Pons (tissue), 1 donor: ENCODE measurements at places on chromosomes 7 and 10.

GRCh38 chr10:109403551-109403950 lies 519.8 kb downstream of the XPNPEP1 start:
- DNase-seq, result no peak

DNA sequence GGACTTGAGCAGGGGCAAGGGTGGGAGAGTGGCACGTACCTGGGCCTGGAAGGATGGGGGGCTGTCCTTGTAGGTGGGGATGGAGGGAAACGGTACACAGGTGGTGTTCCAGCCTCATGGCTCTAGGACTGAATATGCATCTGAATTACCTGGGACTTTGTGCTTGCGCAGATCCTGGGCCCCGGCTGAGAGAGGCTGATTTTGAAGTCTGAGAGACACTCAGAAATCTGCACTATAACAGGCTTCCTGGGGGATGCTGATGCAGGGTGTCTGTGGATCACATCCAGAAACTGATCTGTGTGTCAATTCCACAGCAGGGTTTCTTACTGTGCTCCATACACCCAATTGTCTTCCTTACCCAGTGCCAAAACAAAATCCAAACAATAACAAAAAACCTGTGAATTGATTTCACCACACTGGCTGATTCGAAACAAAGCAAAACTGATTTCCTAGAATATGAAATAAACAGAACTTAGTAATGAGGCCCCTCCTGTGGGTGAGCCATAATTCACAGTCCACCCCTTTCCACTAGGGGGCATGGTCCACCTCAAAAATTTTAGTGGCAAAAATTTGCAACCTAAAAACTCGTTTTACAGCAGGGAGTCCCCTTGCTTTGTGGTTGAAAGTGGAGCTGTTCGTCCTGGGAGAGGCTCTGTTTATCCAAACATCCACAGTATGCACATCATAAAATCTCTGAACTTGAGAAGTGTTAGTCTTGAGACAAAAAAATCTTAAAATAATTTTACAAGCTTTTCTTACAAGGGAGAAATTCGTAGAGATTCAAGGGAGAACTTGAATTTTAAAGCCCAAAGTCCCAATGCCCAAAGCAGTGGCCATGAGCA lies 32.0 kb upstream of the PLEKHA1 start:
- peak; percentile 90 for DNase-seq

GRCh38 chr7:85392326-85392725 lies 205.5 kb upstream of the SEMA3D start:
- DNase-seq, result no peak

DNA sequence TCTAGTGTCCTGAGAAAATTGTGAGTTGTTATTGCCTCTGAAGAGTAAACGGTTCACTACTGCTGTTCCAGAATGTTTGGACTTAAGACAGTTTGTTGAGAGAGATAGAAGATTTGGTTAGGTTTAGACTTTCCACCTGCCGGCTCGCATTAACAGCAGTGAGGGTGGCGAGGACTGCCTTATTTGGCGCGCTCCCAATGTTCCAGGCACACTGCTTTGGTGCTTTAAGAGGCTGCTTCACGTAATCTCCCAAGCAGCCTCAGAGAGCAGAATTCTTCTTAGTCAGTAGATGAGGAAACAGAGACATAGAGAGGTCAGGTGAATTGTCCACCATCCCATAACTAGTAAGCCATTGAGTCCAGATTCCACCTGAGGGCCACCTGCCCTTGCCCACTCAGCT lies 41.1 kb downstream of the GLRX3 start:
- DNase-seq, result no peak

GRCh38 chr7:40095695-40096327 lies 38.6 kb downstream of the MPLKIP start:
- no peak for DNase-seq

GRCh38 chr7:2639181-2639681 lies 7.4 kb downstream of the TTYH3 start:
- peak; percentile 37 for DNase-seq

GRCh38 chr10:91162050-91162494 lies 58.4 kb upstream of the PCGF5 start:
- peak; percentile 50 for DNase-seq

DNA sequence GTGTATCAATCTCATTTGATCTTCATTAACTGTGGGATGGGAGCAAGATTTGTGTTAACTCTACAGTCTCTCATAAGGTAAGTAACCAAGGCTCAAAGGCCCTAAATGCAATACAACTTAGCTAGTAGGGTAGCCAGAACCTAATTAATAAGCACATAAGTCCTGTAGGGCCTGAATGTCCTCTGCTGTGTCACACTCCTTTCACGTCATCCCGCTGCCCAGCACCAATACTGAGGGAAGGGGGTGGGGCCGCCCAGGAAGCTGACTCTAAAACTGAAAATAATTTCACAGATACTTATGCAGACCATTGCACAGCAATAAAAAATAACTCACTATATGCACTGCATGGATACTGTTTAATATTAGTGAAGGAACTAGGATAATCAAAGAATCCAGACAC lies 13.7 kb downstream of the CCDC6 start:
- DNase-seq, result no peak

- peak; percentile 46 for DNase-seq
Observed at GRCh38 chr7:94276795-94277194, 117.9 kb upstream of the COL1A2 start.

- DNase-seq, result no peak
Observed at GRCh38 chr7:85052056-85052737, 134.7 kb downstream of the SEMA3D start.

DNA sequence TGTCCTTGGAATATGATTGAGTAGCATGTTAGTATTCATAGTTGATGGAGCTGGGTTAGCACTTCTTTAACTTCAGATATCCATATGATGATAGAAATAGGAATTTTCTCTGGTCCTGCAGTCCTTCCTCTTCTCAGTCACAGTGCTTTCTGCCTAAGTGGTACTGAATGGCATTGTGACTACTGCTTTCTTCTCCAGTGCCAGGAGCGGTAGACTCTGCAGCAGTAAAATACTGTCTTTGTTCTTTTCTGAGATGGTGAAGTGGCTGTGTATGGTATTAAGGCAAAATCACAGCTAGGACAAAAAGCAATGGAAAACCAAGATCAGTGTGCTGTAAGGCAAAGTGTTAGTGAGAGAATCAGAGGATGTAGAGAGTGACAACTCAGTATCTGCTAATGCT lies 46.6 kb downstream of the C1GALT1 start:
- peak; percentile 97 for DNase-seq

DNA sequence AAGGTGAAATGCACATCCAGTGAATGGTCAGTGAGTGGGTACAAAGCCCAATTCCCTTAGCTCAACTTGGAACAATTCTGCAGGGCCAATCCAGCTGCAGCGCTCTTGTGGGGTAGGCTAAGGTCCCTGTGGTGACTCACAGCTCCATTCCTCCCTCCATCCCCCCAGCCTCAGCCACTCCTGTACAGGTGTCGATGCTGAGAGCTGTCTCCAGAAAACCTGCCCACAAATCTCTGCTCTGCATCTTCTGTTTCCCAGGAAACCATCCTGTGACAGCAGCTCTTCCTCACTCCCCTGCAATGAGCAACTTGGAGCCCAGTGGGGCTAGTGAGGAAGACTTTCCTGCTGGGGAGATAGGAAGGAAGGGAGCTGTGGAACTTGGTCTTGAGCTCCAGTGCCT lies 244.7 kb upstream of the GPR26 start:
- DNase-seq, result no peak

GRCh38 chr7:130227883-130228575 lies 20.4 kb downstream of the SSMEM1 start:
- DNase-seq, result peak; percentile 94

- no peak for DNase-seq
Observed at GRCh38 chr7:135991322-135991721, 14.2 kb upstream of the MTPN start.

DNA sequence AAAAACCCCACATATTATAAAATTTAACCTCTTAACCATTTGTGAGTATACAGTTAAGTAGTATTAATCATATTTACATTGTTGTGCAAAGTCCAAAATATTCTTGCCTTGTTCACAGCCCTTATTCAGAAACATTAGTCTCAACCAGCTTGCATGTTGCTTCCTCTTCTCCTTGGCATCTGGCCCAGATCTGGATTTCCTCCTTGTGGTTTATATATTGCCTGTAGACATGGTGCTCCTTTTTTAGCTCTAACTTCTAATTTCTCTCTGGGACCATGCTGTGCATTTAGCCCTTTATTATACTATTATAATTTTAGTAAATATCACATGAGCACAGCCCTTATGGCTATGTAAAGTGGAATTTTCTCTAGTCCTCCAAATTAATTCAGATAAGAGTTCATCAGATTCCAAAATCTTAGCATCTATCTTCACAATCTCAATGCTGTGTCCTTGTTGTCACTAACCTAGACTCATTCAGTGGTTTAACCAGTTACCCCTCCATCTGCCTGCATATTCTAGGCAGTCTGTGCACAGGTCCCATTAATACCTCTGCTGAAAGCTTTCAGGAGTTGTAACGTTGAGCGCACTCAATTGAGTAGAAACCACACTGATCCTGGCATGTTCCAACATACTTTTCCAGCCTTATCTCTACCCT lies 7.9 kb downstream of the CPED1 start:
- peak; percentile 88 for DNase-seq

DNA sequence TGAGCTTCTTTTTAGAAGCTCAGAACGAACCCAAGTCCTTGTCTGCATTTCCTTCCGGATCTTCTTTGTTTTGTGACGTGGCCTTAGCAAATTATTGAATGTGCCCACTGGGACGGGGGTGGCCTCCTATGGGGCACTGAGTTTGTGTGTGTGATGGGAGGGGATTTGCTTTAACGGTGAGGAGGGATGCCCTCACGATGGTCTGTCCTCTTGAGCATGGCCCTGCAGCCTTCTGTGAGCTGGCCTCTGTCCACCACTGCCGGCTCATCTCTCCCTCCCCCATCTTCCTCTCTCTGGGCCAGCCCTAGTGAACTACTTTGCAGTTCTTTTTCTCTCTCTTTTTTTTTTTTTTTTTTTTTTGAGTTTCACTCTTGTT lies 62.9 kb upstream of the MKRN1 start:
- no peak for DNase-seq

GRCh38 chr7:47611045-47611511 lies 29.2 kb upstream of the TNS3 start:
- no peak for DNase-seq

GRCh38 chr10:16965344-16965616 lies 148.1 kb upstream of the RSU1 start:
- no peak for DNase-seq

- DNase-seq, result no peak
Observed at GRCh38 chr10:110285501-110285900, 19.2 kb downstream of the SMNDC1 start.

DNA sequence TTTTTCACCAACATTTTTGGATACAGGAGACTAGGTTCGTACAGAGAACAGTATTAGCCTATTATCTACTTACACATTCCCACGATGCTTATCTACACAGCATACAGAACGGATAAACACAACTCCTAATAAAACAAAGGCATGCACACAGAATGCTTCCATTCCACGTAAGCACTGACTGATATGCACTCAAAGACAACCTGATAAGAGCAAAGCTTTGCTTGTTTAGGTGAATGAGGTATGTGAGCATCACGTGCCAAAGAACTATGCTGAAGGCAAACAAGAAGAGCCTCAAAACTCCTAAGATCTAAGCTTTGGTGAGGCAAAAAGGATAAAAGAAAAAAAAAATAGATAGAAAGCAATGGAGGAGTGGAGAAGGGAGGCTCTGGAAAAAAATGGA lies 413.5 kb upstream of the LRRN3 start:
- no peak for DNase-seq

DNA sequence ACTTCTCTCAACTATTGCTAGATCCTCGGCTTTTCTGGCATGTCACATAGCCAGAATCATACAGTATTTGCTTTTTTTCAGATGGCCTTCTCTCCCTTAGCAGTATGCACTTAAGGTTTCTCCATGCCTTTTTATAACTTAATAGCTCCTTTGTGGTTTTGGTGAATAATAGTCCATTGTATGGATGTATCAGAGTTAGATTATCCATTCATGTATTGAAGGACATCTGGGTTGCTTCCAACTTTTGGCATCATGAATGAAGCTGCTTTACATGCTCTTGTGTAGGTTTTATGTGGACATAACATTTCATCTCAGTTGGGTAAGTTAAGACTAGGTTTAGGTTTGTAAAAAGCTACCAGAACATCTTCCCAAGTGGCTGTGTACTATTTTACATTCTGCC lies 4.6 kb downstream of the ATP5F1C start:
- DNase-seq, result peak; percentile 91

- DNase-seq, result no peak
Observed at GRCh38 chr10:90920986-90921666, at the start of gene ANKRD1. TSS of gene ANKRD1 (minus strand) at chr10:90921087. CDS start at chr10:90921027, 60 bp downstream.

- DNase-seq, result no peak
Observed at GRCh38 chr7:26419198-26419597, 127.5 kb downstream of the SNX10 start.

DNA sequence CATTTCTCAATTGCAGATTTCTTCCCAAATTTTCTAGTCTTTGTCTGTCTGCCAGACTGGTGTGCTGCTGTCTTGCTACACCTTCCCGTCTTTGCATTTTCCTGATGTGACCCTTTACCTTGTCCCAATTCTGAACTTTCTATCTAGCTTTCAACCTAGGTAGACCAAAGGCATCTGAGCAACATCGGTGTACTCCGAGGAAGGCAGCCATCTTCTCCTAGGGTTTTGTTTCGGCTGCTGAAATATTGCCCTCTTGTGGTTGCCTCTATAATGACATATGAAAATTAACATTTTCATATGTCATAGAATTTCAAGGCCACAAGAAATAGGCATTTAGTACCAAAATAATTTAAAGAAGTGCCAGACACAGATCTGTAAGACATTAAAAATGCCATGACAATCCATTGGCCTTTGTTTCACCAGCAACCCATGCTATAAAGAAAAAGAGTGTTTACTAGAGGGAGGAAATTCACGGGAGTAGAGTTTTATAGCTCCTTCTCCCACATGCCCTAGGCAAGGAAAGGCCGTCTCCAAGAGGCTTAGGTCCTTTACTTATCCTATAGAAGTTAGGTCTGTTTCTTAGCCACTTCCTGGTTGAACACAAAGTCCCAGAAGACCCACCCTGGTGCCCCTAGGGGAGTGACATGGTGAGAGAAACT lies 23.4 kb downstream of the OR9A2 start:
- DNase-seq, result peak; percentile 33

- DNase-seq, result no peak
Observed at GRCh38 chr7:14687777-14688176, 214.8 kb downstream of the DGKB start.

- DNase-seq, result no peak
Observed at GRCh38 chr7:266851-267840, 22.8 kb upstream of the FOXL3 start.

- peak; percentile 35 for DNase-seq
Observed at GRCh38 chr10:127398140-127398970, 150.8 kb upstream of the NPS start.

DNA sequence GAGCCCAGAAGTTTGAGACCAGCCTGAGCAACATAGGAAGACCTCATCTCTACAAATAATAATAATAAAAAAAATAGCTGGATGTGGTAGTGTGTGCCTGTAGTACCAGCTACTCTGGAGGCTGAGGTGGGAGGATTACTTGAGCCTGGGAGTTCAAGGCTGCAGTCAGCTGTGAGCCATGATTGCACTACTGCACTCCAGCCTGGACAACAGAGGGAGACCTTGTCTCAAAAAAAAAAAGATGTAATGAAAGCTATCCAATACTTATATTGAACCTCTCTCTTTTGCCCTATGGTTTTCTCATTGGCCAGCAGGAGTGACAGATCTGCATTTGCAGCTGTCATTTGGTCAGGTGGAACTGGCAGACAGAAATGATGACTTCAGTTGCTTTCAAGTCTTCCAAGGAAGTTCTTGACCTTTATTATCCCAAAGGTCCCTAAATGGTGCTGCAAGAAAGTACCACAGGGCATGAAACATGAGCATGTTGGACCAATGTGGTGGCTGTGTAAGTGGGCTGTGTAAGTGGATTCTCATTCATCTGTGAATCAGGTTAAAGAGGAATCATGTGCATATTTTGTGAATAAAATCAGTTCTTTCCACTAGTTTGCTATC lies 99.4 kb downstream of the CALD1 start:
- DNase-seq, result no peak

- DNase-seq, result no peak
Observed at GRCh38 chr7:37104822-37105518, 343.7 kb downstream of the ELMO1 start.
